Purkinje cell (primary cell): ENCODE measurements at places on chromosomes 12 and 14. TPM values are rescaled to one million over a fixed set of nuclear protein-coding genes. Genes with fewer than 3 reads are reported as not detected.

The SLC17A8 gene
- 0.48 TPM in 1 of 2 replicates, not detected in the other for polyA plus RNA-seq

The KRT74 gene
- polyA plus RNA-seq: 0.35 and 0.92 TPM in 2 replicates

The PSMC6 gene
- polyA plus RNA-seq: 250 and 271 TPM in 2 replicates

The MANSC4 gene
- not detected in 2 replicates for polyA plus RNA-seq

The PTPN6 gene
- polyA plus RNA-seq: 0.39 TPM in 1 of 2 replicates, not detected in the other

The AICDA gene
- polyA plus RNA-seq: not detected in 2 replicates

The RPL10L gene
- polyA plus RNA-seq: not detected in 2 replicates

The CYP46A1 gene
- polyA plus RNA-seq: 13.4 and 19.8 TPM in 2 replicates

The ANKRD33 gene
- polyA plus RNA-seq: not detected in 2 replicates
